Kidney epithelial cell (primary cell): ENCODE measurements at places on chromosomes 6 and 20. TPM values are rescaled to one million over a fixed set of nuclear protein-coding genes. Genes with fewer than 3 reads are reported as not detected.
A peak's percentile ranks its signal among the peaks of the same experiment; 100 is the strongest.

DNA sequence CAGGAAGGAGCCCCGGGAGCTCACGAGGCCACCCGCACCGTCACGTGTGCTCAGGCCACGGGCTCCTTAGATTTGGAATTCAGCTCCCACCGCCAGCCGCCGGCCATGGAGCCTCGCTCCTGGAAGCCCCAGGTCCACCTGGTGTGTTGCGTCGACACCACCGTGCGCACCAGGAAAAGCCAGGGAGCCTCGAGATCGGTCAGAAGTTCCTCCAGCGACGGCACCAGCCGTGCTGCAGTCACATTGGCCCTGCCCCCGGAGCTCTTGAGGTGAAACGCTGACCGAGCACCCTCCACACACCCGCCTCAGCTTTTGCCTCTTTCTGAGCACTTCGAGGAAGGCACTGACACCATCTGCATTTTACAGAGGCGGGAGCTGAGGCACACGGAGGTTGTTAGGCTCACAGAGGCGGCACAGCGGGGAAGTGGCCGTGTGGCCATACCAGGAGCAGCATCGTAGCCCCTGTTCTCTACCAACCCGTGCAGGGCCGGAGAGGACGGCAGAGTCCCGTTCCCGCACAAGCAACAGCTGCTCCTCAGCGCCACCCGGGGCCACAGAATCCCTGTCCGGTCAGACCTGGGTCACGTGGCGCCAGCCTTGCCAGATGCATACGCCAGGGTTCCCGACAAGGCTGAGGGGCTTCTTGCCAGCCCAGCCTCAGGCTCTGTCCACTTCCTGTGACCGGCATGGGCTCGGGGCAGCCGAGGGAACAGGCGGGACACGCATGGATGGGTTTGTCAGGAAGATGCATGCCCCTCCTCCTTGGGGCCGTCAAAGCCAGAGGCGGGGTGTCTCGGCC, 7.6 kb downstream of the NKAIN4 start:
- no peak for DNase-seq

DNA sequence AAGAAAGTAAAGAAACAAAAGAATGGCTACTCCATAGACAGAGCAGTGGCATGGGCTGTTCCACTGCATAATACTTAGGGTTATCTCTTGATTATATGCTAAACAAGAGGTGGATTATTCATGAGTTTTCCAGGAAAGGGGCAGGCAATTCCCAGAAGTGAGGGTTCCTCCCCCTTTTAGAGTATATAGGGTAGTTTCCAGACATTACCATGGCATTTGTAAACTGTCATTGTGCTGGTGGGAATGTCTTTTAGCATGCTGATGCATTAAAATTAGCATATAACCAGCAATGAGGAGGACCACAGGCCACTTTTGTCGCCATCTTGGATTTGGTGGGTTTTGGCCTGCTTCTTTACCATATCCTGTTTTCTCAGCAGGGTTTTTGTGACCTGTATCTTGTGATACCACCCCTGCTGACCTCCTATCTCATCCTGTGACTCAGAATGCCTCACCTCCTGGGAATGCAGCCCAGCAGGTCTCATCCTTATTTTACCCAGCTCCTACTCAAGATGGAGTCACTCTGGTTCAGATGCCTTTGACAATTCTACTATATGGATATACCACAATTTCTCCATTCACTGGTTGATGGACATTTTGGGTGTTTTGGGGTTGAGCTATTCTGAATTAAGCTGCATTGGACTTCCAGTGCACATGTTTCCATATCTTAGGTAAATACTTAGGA, 280.6 kb downstream of the FARS2 start:
- no peak for DNase-seq

DNA sequence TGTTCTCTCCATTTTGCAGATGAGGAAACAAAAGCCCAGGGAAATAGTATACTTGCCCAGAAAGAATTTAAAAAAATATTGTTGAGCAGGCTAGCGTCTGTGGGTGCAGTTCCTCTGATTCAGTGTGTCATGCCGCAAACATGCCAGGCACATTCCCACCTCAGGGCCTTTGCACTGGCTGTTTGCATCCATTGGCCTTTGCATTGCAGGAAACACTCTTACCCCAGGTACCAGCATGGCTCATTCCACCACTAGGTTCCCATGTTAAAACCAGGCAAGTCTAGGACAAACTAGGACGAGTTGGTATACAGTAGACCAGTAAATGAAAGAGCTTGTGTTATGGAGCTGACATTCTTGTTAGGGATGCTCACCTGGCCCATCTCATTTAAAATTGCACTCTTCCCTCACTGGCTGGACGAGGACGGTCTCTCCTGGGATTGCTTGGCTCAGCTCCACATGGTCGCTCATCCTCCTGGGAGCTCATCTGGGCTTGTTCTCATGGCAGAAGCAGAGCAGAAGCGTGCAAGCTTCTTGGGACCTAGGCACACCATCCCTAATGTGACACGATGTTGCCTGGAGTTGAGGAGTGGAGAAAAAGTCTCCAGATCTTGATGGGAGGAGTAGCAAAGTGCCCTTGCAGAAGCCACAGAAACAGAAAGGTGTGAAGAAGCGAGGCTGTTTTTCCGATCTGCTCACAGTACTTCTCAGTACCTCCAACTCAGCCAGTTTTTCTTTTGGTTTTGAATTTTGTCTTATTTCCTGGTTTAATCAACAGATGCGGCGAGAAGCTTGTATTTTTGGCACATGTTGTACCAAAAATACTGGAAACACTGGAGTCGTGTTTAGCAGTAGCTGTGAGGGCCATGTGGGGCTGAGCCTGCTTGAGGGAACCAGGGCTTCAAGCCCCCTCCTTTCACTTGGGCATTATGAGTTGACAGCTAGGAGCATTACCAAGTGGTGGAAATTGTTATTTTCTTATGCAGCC, 13.9 kb downstream of the ZNF831 start:
- no peak for DNase-seq

DNA sequence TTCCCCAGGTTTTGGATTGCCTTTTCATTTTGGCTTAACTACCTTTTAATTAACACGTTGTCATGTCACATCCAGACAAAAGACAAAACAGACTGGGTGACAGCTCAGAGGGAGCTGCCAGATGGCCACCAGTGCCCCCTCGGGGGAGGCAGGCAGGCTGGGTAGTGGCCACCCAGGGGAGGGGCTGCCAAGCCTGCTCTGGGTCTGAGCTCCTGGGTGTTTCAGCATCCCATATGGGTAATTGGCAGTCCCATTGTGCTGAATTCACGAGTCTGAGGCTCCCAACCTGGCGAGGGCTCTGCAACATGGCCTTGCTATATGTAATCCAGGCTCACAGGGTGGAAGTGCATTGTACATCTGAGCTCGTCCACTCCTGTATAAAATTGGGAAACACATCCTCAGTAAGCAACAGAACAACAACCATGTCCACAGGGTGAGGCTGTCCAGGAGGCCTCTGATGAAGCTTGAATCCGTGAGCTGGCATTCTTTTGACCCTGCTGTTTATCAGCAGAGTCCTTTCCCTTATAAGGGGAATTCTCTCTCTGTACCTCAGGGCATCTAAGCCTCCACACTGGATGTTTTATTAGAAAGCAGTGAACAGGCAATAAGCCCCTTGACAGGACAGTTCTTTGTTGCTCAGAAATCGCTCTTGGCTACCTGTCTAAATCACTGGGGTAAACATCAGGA, 111.7 kb upstream of the SLC22A23 start:
- no peak for DNase-seq

- peak; percentile 21 for DNase-seq
Observed at GRCh38 chr6:144195671-144196270, 45.5 kb downstream of the STX11 start.

DNA sequence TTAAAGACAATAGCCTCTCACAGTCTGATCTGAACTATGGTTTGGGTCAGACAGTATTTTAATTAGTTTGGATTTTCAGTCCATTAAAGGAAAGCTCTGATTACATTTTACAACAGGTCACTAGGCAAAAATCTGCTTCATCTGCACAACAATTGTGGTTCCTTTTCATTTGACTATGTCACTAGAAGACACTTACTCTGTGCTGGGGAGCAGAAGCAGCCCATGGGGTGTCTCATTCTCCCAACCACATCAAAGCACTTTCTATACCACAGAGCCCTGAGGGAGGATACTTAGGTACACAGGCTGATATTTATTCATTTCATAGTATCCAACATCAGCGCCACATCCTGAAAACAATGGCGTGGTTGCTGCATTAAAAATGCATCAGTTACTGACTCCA, 36.6 kb upstream of the HDAC2 start:
- no peak for DNase-seq

GRCh38 chr20:48837014-48837413, 9.2 kb upstream of the PREX1 start:
- no peak for DNase-seq

GRCh38 chr6:168885751-168886742, 367.6 kb downstream of the THBS2 start:
- no peak for DNase-seq

- no peak for DNase-seq
Observed at GRCh38 chr6:151388236-151388635, 3.1 kb downstream of the ZBTB2 start.

GRCh38 chr6:46174904-46175303, 4.1 kb upstream of the ENPP5 start:
- DNase-seq = no peak

GRCh38 chr6:11168091-11168635, 56.6 kb upstream of the ERVFRD-1 start:
- no peak for DNase-seq

DNA sequence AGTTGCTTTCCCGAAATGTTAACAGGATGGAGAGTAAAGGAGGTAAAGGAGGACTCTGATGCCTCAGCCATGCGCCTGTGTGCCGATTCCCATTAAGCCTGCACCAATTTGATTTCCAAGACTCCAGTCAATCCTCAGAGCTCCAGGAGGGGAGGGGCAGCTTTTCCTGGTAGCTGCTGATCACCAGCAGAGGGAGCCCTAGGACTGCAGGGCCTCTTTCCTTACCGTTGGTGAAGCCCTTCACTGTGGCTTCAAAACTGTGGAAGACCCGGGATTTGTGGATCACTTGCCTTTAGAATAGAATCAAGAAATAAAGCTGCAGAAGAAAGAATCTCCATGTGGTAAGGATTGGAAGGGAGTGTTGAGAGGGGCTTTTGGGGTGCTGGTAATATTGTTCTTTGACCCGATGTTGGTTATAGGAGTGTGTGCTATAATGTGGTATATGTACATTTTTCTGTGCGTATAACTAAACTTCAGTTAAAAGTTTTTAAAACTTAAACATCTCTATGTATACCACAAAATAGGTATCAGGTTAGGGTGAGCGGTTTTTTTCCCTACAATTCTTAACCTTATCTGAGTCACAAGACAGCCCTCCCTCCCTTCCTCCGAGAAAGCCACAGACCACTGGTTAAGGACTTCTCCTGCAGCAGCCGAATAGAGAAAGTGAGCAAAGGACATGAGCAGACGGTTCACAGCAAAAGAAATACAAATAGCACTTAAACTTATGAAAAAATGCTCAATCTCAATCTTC, 6.9 kb upstream of the OSER1 start:
- no peak for DNase-seq

Gene PRDM13
- 0.04 TPM in 1 of 2 replicates, not detected in the other for total RNA-seq

Gene HLA-DQA1
- total RNA-seq = 0.21 TPM in 2 replicates

Gene MOCS1
- 12.9 and 15.0 TPM in 2 replicates for total RNA-seq

Gene IL17A
- total RNA-seq = not detected in 2 replicates

Gene FAM135A
- 19.8 and 21.0 TPM in 2 replicates for total RNA-seq
